ENCODE measurements at places on chromosomes 6 and 20. TPM values are rescaled to one million over a fixed set of nuclear protein-coding genes. Genes with fewer than 3 reads are reported as not detected.

DNA sequence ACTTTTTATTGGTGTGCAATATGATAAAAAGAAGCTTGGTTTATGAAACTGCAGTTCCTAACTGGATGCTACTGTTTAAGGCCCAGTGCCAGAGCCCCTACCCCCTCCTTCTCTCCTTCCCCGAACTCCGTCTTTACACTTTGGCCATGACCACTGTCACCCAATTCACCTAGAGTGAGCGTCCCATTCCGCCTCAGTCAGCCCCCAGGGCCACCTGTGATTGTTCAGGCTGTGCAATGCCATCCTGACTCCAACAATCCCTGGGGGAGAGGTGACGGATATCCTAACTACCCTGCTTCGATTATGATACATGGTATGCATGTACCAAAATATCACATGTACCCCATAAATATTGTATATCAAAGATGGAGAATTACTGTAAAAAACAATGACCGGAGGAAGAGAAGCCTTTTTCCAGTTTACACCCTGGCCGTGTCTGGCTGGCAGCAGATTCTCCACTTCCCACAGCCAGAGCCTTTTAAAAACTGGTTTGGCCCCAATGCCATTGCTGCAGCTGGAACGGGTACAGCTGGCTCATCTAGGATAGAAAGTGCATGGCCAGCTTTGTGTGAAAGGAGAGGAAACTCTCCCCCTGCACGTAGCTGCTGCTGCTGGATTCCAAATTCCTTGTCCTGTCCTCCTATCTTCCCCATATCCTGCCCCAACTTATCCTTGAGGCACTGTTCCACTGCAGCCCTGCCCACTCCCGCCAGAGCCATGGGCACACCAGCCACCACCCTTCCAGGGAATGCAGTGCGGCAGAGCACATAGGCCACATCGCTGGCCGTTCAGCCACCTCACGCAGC, 99.7 kb downstream of the JPH2 start:
- peaks cover 6% of the 10 kb centered on the region for H3K27me3 ChIP-seq
- H3K4me3 ChIP-seq: no peak overlapping the region
- no peaks in the 10 kb centered on the region for H3K36me3 ChIP-seq
- peaks cover 3% of the 10 kb centered on the region for H3K4me1 ChIP-seq

GRCh38 chr6:130098317-130098716, 79.9 kb downstream of the L3MBTL3 start:
- peaks cover 45% of the 10 kb centered on the region for H3K36me3 ChIP-seq
- H3K27ac ChIP-seq: no peak overlapping the region
- H3K4me1 ChIP-seq: peaks cover 13% of the 10 kb centered on the region
- no peak overlapping the region for H3K4me3 ChIP-seq

- no peak overlapping the region for H3K4me3 ChIP-seq
- peaks cover 1% of the 10 kb centered on the region for H3K36me3 ChIP-seq
- H3K27me3 ChIP-seq: no peaks in the 10 kb centered on the region
- H3K4me1 ChIP-seq: no peaks in the 10 kb centered on the region
- no peak for DNase-seq
- H3K27ac ChIP-seq: no peak overlapping the region
These were observed 914.1 kb upstream of the GJE1 start for GRCh38 chr6:141218583-141218982.

DNA sequence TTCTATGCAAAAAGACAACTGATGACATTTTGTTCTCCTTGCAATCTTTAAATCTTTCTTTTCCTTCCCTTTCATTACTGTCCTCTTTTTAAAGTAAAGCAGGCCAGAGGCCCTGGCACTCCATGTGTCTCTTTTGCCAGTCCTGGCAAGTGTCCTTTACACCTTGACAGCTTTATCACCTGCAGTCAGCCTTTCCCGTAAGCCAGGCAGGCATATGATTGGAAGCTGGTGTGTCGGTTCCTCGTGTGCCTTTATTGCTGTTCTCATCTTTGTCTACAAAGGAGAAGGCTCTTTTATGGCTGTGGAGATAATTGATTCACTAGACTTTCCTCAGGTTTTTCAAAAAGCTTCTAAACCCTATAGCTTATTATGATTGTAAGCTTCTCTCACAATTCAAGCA, 162.3 kb upstream of the FBXL4 start:
- no peak overlapping the region for H3K4me3 ChIP-seq
- peaks cover 12% of the 10 kb centered on the region for H3K27me3 ChIP-seq
- DNase-seq: no peak
- H3K36me3 ChIP-seq: no peaks in the 10 kb centered on the region
- H3K4me1 ChIP-seq: no peaks in the 10 kb centered on the region

- peaks cover 30% of the 10 kb centered on the region for H3K36me3 ChIP-seq
- H3K27me3 ChIP-seq: no peaks in the 10 kb centered on the region
- no peak for DNase-seq
- peak overlapping the region; percentile 71 for H3K27ac ChIP-seq
These were observed 185.2 kb upstream of the TAB2 start for GRCh38 chr6:149132336-149132735.

DNA sequence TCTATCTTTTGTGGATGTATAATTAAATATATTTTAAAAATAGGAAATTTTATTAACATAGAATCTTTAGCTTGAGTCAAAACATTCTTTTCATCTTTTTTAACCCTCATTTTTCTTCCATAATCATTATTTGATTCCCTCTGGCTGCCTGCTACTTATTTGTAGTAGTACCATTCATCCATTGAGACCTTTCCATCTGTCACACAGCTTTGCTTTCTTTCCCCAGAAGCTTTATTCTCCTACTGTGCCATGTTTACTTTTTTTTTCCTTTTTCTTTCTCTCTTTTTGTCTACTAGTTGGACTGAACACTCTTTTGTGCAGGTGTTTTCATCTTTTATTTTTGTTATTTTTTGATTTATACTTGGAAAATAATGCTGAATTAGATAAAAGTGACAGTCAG, 522.6 kb upstream of the MMS22L start:
- no peaks in the 10 kb centered on the region for H3K27me3 ChIP-seq
- H3K36me3 ChIP-seq: no peaks in the 10 kb centered on the region
- H3K27ac ChIP-seq: no peak overlapping the region
- no peak overlapping the region for H3K4me3 ChIP-seq
- H3K4me1 ChIP-seq: no peaks in the 10 kb centered on the region
- no peak for DNase-seq

- peaks cover 1% of the 10 kb centered on the region for H3K4me1 ChIP-seq
- H3K27ac ChIP-seq: no peak overlapping the region
- no peak for DNase-seq
- peaks cover 5% of the 10 kb centered on the region for H3K27me3 ChIP-seq
These were observed 21.9 kb upstream of the STX16 start for GRCh38 chr20:58629215-58629580.

DNA sequence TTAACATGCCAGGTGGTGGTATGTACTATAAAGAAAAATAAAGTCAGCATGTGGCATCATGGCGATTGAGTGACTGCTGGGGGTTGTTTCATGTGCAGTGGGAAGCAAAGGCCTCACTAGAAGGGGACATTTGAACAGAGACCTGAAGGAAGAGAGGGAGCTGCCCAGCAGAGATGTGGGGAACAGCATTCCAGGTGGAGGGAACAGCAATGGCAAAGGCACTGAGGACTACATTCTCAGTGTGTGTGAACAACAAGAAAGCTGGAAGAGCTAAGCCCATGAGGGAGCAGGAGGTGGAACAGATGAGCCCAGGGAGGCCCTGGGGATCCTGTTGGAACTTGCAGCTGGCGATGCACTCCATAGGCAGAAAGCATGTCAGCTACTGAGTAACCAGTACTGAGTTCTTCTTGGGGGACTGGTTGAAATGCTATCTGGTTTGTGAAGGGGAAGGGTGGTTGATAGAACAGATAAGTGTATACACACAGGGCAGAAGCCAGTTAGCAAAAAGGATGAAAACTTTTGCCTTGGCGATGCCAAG, 29.2 kb downstream of the NOX3 start:
- no peak overlapping the region for H3K27ac ChIP-seq
- no peaks in the 10 kb centered on the region for H3K4me1 ChIP-seq
- no peak overlapping the region for H3K4me3 ChIP-seq
- H3K36me3 ChIP-seq: peaks cover 2% of the 10 kb centered on the region
- no peak for DNase-seq

DNA sequence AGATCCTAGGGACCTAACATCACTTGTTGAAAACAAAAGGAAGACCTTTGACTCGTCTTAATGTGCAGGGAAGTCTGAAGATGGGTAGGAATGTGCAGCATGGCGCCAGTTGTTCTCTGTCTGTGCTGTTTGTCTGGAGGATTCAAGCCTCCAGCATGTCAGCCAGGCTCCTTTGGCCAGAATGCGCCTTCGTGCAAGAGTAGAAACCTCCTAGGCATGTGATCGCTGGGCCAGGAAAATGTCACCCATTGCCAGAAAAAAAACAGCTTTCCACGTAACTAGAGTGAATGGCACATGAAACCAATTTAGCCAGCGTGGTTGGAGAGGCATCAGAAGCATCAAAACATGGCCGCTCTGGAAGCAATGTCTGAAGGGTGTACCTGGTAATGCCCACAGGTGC, 132.7 kb downstream of the EDN1 start:
- no peak overlapping the region for H3K27ac ChIP-seq
- H3K4me3 ChIP-seq: no peak overlapping the region
- H3K4me1 ChIP-seq: no peaks in the 10 kb centered on the region
- no peaks in the 10 kb centered on the region for H3K27me3 ChIP-seq
- no peak for DNase-seq
- H3K36me3 ChIP-seq: no peaks in the 10 kb centered on the region

GRCh38 chr6:120994573-120994967, 339.7 kb downstream of the TBC1D32 start:
- H3K4me3 ChIP-seq: no peak overlapping the region
- H3K27ac ChIP-seq: no peak overlapping the region
- DNase-seq: no peak
- H3K4me1 ChIP-seq: no peaks in the 10 kb centered on the region
- peaks cover 4% of the 10 kb centered on the region for H3K27me3 ChIP-seq

- no peaks in the 10 kb centered on the region for H3K36me3 ChIP-seq
- no peak for DNase-seq
- H3K27me3 ChIP-seq: no peaks in the 10 kb centered on the region
- H3K4me3 ChIP-seq: no peak overlapping the region
These were observed 374.9 kb upstream of the FLRT3 start for GRCh38 chr20:14712302-14712739.

GRCh38 chr6:138346302-138347195, 31.2 kb upstream of the SMIM28 start:
- no peak for DNase-seq
- H3K4me3 ChIP-seq: no peak overlapping the region
- H3K27me3 ChIP-seq: peaks cover 32% of the 10 kb centered on the region
- H3K4me1 ChIP-seq: no peaks in the 10 kb centered on the region

- no peak overlapping the region for H3K27ac ChIP-seq
- no peaks in the 10 kb centered on the region for H3K4me1 ChIP-seq
- no peaks in the 10 kb centered on the region for H3K27me3 ChIP-seq
- DNase-seq: no peak
These were observed 164.2 kb downstream of the ADAT2 start for GRCh38 chr6:143286251-143286795.

DNA sequence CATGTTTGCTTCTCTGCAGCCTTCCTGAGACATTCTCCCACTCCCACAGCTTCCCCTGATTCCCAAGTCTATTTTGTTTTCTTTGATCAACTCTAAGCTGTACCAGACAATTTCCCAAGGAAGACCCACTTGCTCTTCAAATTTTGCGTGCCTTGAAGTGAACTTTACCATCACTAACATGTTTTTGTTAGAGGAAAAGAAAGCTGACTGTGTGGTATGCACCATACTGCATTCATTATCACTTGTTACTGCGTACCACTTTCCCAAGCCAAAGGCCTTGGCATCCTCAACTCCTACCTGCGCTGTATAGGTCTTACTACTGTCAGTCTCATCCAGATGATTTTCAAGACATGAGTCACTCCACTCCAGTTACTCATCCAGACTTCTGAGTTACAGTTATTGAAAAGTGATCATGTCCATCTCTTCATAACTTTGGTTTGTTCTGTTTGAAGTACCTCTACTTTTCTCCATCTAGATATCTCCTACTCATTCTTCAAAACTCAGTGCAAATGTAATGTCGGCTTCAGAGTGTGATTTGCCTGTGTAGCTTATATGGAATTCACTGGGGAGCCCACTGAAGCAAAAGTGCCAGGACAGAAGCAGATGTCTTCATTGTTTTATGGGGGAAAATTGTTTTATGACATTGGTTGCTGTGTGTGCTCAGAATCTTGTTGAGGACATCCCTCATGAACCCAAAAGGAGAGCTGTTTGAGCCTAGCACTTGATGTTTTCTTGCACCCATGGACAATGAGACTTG, 5.2 kb downstream of the RPS12 start:
- H3K27ac ChIP-seq: peak overlapping the region; percentile 42
- H3K27me3 ChIP-seq: no peaks in the 10 kb centered on the region
- H3K4me3 ChIP-seq: no peak overlapping the region
- no peak for DNase-seq
- peaks cover 32% of the 10 kb centered on the region for H3K4me1 ChIP-seq
- peaks cover 38% of the 10 kb centered on the region for H3K36me3 ChIP-seq

GRCh38 chr20:22525821-22526220, 58.6 kb downstream of the FOXA2 start:
- H3K27me3 ChIP-seq: no peaks in the 10 kb centered on the region
- DNase-seq: no peak
- no peaks in the 10 kb centered on the region for H3K36me3 ChIP-seq

DNA sequence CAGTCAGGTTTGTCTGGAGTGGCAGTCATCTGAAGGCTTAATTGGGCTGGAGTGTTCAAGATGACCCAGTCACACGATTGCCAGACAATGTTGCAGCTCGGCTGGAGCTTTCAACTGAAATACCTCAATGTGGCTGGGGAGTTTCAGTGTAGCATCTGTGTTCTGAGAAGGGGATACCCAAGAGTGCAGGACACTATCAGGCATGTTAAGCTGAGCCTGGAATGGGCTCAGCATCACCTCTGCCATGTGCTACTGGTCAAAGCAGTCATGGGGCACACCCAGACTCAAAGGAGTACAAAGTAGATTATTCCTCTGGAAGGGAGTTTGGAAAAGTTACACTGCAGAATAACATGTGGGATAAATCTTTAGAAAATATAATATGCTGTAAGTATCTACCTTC, 363.9 kb downstream of the KIF16B start:
- DNase-seq: no peak
- no peaks in the 10 kb centered on the region for H3K27me3 ChIP-seq
- H3K4me3 ChIP-seq: no peak overlapping the region
- no peaks in the 10 kb centered on the region for H3K36me3 ChIP-seq
- no peak overlapping the region for H3K27ac ChIP-seq
- H3K4me1 ChIP-seq: no peaks in the 10 kb centered on the region

GRCh38 chr6:28789553-28790083, 134.2 kb downstream of the TRIM27 start:
- H3K27me3 ChIP-seq: peaks cover 93% of the 10 kb centered on the region
- H3K36me3 ChIP-seq: peaks cover 6% of the 10 kb centered on the region
- peaks cover 20% of the 10 kb centered on the region for H3K4me1 ChIP-seq
- peak overlapping the region; percentile 66 for H3K4me3 ChIP-seq
- H3K27ac ChIP-seq: peak overlapping the region; percentile 25
- DNase-seq: no peak

KIF13A gene
- total RNA-seq: 0.54 TPM

KCNK5 gene
- 7.8 TPM for total RNA-seq

Data from activated naive CD8-positive, alpha-beta T cell treated with anti-CD3 and anti-CD28 coated beads, Interleukin-2, amount 10 ng/mL, durations not matched to agents 7 days and 5 days (primary cell).